Renal cortex interstitium (tissue), 15 donors: ENCODE measurements at places on chromosomes 3 and 15.
A peak's percentile ranks its signal among the peaks of the same experiment; 100 is the strongest.

GRCh38 chr15:98653686-98654085, 5.3 kb downstream of the IGF1R start:
- no peak for DNase-seq

GRCh38 chr3:24521420-24522145, 26.9 kb upstream of the THRB start:
- no peak for DNase-seq

- no peak for DNase-seq
These were observed 116.4 kb upstream of the RAD18 start for GRCh38 chr3:9079676-9080075.

DNA sequence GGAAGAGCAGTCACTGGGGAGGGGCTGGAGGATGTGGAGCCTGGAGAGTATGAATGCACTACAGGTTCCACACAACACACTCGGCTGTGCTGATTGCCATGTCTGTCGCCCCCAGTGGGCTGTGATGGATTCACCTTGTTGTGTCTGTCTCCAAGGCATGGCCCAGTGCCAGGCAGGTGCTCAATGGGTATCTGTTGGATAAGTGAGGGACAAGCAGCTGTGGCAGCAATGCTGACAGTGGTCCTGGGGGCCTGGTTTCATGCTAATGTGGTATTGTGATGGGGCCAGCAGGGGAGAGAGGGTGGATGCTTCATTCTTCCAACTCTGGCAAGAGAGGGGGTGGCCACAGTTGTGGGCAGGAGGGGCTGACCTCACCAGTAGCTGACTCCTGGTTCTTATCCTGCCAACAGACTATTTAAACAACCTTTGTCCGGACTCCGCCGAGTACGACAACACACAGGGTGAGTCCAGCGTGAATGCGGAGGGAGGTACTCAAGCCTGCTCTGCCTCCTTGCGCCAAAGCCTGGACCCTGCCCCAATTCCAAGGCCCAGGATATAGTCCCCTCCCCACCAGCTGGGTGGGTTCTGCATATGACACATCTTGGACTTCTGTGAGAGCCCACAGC, 47.3 kb upstream of the NR2C2 start:
- DNase-seq: no peak

GRCh38 chr15:92617549-92618520, 37.7 kb downstream of the FAM174B start:
- no peak for DNase-seq

GRCh38 chr3:29279286-29279685, 1.6 kb upstream of the RBMS3 start:
- DNase-seq: no peak

GRCh38 chr3:129371041-129371826, 57.2 kb downstream of the EFCAB12 start:
- DNase-seq: no peak

- peak; percentile 44 for DNase-seq
These were observed 333.4 kb downstream of the THSD4 start for GRCh38 chr15:71448688-71449114.

GRCh38 chr3:171195686-171196085, 169.2 kb upstream of the SLC2A2 start:
- DNase-seq: no peak

GRCh38 chr15:43529141-43529540, 11.7 kb downstream of the MAP1A start:
- DNase-seq: no peak

GRCh38 chr3:162213956-162214355, 717.3 kb downstream of the OTOL1 start:
- no peak for DNase-seq

DNA sequence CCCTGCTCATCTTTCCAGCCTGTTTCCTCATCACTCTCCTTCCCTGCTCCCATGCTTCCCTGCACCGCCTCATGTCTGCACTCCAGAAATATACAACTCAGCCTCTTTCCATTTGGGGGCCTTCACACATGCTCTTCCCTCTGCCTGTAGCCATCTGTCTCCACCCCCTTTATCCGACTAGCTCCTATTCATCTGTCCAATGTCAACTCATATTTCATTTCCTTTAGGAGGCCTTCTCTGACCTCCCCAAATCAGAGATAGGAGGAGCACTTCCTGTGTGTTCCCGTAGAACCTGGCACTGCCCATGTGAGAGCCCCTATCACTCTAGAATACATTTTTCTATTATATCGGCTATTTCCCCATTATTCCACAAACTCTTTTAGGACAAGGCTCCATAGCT, 10.6 kb downstream of the ATP8B4 start:
- DNase-seq: no peak

DNA sequence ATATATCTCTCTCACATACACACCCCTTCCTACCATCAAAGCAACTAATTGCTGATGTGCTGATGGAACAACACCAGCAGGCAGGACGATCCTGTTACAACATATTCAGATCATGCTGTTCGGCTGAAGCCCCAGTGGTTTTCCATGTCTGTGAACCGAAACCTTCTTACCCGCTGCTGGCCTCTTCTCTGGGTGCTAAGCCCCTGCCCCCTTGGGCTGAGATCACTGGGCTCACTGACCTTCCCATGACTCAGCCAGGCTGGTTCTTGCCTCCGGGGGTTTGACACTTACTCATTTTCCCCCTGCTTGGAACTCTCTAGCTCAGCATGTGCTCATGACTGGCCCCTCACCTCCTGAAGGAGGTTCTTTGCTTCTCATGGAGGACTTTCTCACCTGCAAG, 122.0 kb upstream of the RGMA start:
- DNase-seq: no peak

GRCh38 chr3:149717391-149718056, 34.8 kb downstream of the COMMD2 start:
- DNase-seq: peak; percentile 51

GRCh38 chr3:154301561-154301960, 22.7 kb downstream of the DHX36 start:
- DNase-seq: no peak

DNA sequence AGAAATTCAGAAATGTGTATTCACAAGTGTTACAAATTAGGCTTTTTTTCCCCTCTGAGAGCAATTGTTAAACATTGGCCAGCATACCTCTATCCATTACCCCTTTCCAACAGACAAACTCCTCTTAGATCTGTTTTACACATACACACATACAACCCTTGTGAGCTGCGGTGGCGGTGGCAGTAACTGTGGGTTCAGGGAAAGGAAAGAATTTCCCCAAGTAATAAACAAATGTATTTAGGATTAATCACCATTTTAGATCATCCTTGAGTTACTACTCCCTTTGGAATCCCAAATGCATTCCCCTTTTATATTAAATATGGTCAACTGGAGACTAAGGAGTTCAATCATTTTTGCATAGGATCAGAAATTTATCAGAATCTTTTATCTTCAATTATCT, 667.0 kb downstream of the FHIT start:
- DNase-seq: no peak

DNA sequence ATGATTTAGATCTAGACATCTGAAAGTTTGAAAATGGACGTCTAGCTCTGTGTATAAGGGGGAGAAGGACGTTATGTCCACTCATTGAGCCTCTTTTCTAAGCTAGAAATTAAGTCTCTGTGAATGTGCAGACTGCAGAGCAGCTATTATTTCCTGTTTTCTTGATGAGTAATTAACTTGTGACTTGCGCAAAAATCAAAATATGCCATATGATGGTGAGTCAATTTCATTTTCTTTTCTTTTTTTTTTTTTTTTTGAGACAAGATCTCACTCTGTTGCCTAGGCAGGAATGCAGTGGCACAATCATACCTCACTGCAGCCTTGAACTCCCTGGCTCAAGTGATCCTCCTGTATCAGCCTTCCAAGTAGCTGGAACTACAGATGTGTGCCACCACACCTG, 14.1 kb downstream of the LACTB start:
- no peak for DNase-seq

DNA sequence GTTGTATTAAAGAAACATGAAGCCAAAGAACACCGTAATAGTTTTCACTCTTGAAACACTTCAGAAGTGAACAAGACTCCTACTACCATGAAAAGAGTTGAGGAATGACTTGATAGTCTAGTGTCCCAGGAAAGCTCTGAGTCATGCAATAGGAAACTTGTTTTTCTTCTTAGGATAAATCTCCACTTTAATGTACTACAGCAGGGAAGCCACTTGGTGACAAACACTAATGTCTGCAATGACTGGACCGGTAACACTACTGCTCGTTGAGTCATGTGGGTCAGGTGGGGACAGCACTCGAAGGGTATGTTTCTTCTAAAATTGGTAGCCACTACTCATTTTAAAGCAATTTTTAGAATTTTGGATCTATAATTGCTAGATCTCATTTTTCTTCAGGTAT, 291.7 kb upstream of the CNTN3 start:
- no peak for DNase-seq

DNA sequence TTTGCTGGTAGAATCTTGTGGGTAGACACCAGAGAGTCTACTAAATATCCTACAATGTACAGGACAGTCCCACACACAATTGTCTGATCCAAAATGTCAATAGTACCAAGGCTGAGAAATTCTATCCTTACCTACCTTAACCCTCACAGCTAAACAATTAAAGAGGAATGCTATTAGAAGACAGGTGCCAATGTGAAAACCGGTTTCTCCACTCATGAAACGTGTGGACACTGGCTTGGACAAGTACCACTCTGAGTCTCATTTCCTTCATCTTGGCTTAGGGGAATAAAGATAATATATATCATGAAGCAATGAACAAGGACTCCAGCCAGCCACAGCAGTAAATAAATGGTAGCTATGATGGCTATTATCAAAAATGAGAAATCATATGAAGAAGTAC, 90.2 kb downstream of the RFTN1 start:
- DNase-seq: no peak

- DNase-seq: no peak
These were observed 100.3 kb downstream of the FRMD5 start for GRCh38 chr15:44094781-44095180.

DNA sequence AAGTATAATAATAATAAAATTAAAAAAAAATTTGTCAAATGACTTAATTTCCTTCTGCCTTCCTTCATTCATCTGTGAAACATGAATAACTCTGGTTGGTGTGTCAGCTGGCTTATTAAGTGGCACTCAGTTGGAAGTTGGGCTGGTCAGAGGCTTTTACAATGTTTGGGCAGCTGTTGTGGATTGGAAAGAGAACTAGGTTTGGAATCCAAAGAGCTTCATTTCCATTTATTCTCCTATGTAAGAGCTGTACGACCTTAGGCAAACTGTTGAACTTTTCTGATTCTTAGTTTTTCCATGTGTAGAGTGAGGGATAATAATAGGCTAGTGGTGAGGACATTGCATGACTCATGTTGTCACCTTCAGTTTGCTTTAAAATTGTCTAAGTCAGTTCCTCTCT, 606.7 kb downstream of the PDCD6IP start:
- DNase-seq: no peak

- no peak for DNase-seq
These were observed 4.4 kb upstream of the AVEN start for GRCh38 chr15:34043391-34043790.

DNA sequence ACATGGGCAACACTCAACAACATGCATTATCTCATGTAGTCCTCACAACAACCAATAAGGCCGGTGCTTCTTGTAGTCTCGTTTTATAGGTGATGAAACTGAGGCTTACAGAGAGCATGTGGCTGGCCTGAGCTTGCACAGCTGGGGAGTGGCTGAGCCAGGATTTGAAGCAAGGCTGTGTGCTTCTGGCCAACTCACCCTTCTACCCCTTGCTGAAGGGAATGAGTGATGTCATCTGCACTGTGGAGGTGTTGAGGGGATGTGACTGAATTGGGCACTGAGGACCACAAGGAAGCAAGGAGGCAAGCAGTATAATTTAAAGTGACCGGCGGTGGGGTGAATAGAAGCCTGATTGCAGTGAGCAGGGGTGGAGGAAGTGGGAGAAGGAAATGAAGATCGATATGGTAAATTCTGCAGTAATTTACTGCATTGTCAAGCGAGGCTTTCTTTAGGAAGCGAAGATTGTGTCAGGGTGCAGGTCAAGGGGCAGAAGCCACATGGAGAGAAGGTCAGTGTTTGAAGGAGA, 62.3 kb downstream of the MINAR1 start:
- DNase-seq: no peak

- no peak for DNase-seq
These were observed 23.9 kb downstream of the DPH6 start for GRCh38 chr15:35522061-35522460.

GRCh38 chr3:53114412-53115074, 15.7 kb downstream of the RFT1 start:
- no peak for DNase-seq

DNA sequence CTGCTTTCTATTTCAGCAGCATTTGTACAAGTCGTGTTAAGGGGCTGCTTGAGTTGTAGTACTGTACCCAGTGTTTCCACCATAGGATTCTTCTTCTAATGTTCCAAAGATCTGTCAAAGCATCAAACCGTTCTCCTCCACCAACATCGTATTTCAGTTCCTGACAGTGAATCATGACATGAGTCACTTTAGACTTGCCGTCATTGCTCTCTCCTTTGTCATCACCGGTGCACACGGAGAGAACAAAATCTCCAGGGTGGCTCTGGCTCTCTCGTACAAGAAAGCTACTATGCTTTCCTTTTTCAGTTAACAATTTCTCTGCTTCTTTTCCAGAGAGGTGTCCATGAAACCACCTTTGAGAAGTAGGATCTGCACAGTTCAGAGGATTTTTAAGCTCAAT, 270.9 kb upstream of the CCDC54 start:
- DNase-seq: no peak

DNA sequence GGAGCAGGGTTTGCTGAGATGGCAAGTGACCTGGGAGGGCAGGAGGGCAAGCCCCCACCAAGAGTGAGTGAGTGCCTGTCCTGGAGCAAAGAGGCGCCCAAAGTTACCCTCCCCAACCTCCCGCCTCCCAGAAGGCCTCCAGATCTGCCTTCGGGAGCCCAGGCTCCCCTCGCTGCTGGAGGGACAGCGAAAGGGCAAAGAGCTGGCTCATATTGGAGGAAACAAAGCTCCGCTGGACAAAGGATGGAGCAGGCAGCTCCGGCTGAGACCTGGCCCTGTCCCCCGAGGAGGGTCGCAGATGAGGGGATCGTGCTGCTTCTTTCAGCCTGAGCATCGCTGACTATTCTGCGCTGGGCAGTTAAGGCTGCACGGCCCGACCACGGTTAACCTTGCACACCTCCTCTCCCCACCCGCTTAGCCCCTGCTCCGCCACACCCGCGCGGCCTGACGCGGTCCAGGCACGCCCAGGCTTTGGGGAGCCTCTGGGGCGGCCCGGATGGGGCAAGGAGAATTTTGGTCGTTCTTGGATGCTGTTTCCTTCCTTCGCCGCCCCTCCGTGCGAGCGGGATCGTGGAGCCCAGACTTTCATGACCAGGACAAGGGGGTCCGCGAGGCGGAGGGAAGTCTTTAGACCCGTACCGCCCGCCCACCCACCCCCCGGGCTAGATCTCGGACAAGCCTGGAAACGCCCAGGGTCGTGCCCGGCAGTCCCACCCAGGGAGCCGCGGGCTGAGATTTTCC, 651 bp downstream of the PLCD1 start:
- no peak for DNase-seq

GRCh38 chr3:124831628-124832199, 55.5 kb downstream of the ITGB5 start:
- DNase-seq: no peak

DNA sequence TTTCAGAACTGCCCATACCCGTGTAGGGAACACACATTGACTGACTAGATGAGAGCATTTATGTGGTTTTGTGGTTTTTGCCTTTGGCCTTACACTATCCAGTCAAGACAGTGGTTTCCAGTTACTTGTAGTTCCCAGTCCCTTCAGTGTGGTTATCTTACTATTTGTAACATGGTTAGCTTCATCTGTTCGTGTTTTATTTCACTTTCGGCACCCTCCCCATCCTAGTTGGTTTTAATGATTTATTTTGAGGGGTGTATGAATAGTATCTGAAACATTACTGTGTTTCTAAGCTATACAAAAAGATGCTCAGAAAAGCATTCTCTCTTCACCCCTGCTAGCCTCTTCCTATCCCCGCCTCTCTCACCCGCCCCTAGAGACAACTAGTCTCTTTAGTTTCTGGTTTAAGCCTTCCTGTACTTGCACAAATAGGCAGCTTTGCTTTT, 14.1 kb downstream of the LYSMD4 start:
- DNase-seq: no peak
